HCT116 (cell line): ENCODE measurements at places on chromosomes 5 and 9. TPM values are rescaled to one million over a fixed set of nuclear protein-coding genes. Genes with fewer than 3 reads are reported as not detected.

NSD1 gene
- 58.8 TPM for total RNA-seq

C7 gene
- 0.74 TPM for total RNA-seq

GRXCR2 gene
- not detected for total RNA-seq

LTC4S gene
- total RNA-seq = 5.0 TPM

- DNase-seq = no peak
Observed at GRCh38 chr9:68780380-68780712, 75.3 kb downstream of the PIP5K1B start.

- DNase-seq = no peak
Observed at GRCh38 chr9:89079391-89079790, 88.1 kb downstream of the S1PR3 start.

GRCh38 chr5:127858116-127858784, 155.1 kb downstream of the CCDC192 start:
- no peak for DNase-seq

GRCh38 chr9:68523367-68523936, 17.2 kb downstream of the TMEM252 start:
- DNase-seq = no peak

ANKRD34B gene
- total RNA-seq = not detected

- DNase-seq = no peak
Observed at GRCh38 chr5:14728459-14728938, 64.0 kb downstream of the OTULIN start.

- no peak for DNase-seq
Observed at GRCh38 chr9:108142142-108142503, 652.6 kb upstream of the KLF4 start.

- DNase-seq = no peak
Observed at GRCh38 chr9:28925157-28925556, 1351.9 kb upstream of the C9orf72 start.
